ENCODE measurements at places on chromosomes 2 and 18.

GRCh38 chr18:48340560-48340959 lies 68.6 kb downstream of the ZBTB7C start:
- no peak for DNase-seq

DNA sequence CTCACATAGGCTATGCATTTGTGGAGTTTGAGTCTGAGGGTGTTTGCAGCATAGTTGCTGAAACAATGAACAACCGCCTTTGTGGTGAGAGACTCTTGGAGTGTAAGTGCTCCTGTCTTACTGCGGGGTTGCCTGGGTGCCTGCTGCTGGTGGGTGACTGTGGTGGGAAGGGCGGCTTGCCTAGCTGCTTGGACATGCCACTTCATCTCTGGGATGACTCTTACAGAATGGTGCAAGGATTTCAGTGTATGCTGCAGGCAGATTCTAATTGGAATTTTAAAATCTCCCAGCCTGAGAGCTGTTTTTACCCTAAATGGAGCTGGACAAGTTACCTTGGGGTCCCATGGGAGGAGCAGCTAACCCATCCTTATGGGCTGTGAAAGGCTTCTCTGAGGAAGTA lies 50.1 kb downstream of the CYP27C1 start:
- DNase-seq = no peak

- DNase-seq = no peak
Observed at GRCh38 chr2:70420143-70420542, 118.3 kb upstream of the FAM136A start.

GRCh38 chr2:52597346-52597745 lies 1170.3 kb upstream of the CHAC2 start:
- no peak for DNase-seq

- no peak for DNase-seq
Observed at GRCh38 chr2:157587576-157587975, 41.1 kb downstream of the ACVR1C start.

DNA sequence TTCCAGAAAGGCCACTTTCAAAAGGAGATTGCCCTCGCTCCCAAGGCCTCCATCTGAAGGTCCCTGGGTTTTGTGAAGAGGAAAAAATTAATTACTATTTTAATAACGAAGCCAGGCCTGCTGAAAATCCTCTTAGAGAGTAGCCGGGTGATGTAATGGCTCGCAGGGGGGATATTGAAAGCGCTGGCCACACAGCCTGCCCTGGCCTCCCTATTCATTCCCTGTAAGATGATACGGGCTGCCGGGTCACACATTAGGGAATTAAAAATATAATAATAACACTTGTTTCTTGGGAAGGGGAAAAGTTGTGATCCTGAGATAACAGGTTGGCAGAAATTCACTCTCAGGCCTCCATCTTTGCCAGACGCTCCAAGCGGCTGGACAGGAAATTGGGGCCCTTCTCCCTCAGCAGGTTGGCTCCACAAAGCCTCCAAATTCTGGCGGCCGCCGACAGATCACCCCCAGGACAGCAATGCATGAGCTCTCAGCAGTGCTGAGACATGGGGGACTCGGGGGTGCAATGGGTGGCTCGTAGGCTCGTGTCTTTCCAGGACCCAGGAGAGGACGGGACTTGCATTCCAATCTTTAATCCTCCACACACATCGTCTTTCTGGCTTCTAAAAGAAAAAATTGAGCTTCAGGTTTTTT lies 299.9 kb upstream of the SALL3 start:
- no peak for DNase-seq

GRCh38 chr2:159907909-159908308 lies 109.9 kb upstream of the CD302 start:
- DNase-seq = no peak

GRCh38 chr2:6874032-6874431 lies 3.5 kb upstream of the RSAD2 start:
- DNase-seq = no peak

DNA sequence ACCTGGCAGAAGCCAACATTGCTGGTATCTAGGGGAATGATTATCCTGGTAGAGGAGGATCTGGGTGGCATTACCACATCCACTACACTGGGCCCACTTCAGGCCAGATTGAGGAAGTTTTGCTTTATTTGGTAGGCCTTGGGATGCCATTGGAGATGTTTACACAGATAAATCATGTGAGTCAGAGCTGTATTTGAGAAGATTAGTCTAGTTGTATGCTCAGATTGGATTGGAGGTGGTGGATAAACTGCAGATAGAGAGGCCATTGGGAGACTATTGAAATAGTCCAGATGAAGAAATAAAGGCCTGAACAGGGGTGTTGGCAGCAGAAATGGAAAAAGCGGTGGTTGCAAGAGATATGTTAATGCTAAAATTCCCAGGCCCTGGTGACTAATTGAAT lies 81.5 kb downstream of the EFEMP1 start:
- no peak for DNase-seq

GRCh38 chr2:6639929-6640620 lies 225.6 kb downstream of the CMPK2 start:
- DNase-seq = no peak

All from HS-27A (cell line).